ENCODE measurements at places on chromosomes 16 and 17.

DNA sequence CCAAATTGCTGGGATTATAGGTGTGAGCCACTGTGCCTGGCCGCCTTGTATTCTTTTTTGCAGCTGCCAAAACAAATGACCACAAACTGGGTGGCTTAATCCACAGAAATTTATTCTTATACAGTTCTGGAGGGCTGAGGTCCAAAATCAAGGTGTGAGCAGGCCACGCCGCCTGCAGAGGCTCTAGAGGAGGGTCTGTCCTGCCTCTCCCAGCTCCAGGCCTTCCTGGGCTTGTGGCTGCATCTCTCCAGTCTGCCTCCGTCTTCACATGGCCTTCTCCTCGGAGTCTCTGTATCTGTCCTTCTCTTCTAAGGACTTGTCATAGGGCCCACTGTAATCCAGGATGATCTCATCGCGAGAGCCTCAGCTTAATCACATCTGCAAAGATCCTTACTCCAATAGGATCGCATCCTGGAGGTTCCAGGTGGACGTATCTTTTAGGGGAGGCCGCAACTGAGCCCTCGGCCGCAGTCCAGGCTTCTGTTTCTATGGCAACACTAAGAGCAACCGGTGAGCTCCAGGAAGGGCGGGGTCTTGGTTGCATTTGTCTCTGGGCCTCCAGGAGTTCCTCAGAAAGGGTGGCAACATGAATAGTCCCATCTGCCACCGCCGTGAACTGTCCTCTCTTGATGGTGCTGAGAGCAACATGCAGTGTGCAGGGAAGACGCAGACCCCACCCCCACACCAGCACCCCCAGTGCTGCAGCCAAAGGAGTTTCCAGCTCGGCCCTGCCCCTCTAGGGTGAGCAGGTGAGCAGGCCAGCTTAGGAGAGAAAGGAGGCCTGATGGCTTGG lies 29.5 kb upstream of the CREBBP start:
- no peak for DNase-seq

GRCh38 chr16:78340590-78340989 lies 241.1 kb downstream of the WWOX start:
- no peak for DNase-seq

- DNase-seq, result no peak
Observed at GRCh38 chr17:50638606-50638965, 3.9 kb downstream of the ABCC3 start.

- DNase-seq, result no peak
Observed at GRCh38 chr17:2608350-2608913, 15.0 kb downstream of the PAFAH1B1 start.

Measured in stimulated activated CD8-positive, alpha-beta memory T cell treated with anti-CD3 and anti-CD28 coated beads, Interleukin-15, amount 100 ng/mL, for 4 hours (primary cell).